HCEC 1CT (cell line): ENCODE measurements at places on chromosomes 2 and 18.
A peak's percentile ranks its signal among the peaks of the same experiment; 100 is the strongest.

- DNase-seq, result no peak
Observed at GRCh38 chr2:66573821-66574233, 138.9 kb downstream of the MEIS1 start.

DNA sequence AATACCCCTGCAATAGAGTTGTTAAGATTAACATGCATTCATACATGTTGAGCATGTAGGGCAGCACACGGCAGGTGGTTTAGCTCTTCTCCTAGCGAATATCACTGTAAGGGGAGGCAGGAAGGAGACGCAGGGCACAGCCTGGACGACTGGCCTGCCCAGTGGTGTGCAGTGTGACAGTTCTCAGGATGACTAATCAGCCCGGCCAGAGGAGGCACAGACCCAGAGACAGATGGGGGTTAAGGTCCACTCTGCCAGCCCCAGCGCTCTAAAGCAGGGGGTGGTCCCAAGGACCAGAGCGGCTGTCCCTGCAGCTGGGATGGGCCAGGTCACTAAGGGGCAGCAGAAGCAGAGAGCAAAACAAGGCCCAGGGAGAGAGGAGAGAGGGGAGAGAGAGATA is 63.7 kb downstream of the RNF152 start:
- no peak for DNase-seq

DNA sequence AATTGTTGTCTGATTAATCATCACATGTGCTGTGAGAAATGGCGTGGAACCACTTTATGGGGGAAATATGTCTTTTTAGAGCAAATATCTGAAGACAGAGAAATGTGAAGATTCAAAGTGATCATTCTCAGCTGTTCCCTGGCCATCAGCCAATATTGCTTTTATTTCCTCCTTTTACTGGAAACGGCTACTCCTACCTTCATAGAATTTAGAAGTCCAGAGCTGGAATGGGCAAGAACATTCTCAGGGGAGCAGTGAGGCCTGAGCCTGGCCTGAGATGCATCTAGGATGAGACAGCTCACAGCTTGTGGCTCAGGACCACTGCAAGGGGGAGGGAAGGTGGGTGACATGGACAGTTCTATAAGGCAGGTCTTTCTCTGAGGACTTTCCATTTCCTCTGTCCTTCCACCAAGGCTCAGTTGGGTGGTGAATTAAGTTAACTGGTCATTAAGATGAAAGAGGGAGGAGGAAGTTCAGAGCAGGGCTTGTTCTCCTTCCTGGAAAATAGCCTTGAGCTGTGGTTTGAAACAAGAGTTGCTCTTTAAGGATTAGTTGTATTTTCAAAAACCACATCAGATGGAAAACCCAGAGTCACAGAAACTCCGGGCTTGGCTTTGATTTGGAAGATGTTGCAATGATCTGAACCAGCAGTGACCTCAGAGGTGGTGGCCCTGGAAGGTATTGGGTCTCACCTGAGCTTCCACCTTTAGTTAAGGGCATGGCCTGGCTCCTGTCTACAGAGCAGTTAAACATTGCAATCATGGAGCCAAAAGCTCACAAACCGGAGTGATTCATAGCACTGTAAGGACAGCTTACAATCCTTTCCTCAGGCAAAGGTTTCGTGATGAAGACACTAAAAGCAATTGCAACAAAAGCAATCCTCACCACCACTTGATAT is 144.3 kb downstream of the VAPA start:
- DNase-seq, result peak; percentile 92

DNA sequence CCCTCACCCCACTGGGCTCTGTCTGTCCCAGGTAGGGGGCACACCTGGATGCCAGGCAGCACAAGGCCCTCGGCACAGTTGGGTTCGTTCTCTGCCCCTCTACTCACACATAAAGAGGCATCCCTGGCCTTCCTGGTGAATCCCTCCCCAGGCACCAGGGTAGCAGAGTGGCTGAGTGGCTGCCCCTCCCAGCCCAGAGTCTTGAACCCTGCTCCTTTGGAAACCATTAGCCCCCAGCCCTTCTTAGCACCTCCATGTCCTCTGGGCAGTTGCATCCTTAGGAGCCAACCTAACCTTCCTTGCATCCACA is 2.0 kb downstream of the GPC1 start:
- no peak for DNase-seq

GRCh38 chr2:39881494-39881893 is 102.4 kb upstream of the THUMPD2 start:
- DNase-seq, result peak; percentile 23

GRCh38 chr18:6486313-6486712 is 71.6 kb upstream of the L3MBTL4 start:
- DNase-seq, result no peak

DNA sequence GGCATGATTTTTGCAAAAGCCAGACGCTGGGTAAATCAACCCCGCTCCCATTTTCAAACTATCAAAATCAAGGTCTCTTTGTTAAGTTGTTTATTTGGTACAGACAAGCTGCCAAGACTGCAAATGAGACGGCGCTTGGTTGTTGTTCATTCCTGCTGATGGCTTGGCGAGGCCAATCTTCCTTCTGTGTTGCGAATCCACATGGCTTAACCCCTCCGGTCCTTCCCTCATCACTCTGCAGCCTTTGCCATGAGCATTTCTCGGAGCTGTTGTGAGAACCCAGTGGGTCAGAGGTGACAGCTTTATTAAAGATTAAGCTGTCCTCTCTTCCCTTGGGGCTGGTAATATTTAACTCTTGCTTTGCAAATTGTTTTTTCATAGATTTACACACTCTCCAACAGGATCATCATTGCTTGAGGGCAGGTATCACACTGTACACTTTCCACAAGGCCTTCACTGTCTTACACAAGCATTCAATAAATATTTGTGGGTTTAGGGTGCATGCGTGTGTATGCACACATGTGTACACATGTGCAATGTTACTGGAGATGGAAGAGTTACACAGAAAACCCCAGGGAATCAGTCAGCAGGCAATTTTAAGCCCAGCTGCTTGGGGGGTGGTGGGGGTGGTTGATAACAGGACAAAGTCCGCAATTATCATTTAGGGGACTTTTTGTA is 27.8 kb upstream of the KCNF1 start:
- DNase-seq, result no peak

DNA sequence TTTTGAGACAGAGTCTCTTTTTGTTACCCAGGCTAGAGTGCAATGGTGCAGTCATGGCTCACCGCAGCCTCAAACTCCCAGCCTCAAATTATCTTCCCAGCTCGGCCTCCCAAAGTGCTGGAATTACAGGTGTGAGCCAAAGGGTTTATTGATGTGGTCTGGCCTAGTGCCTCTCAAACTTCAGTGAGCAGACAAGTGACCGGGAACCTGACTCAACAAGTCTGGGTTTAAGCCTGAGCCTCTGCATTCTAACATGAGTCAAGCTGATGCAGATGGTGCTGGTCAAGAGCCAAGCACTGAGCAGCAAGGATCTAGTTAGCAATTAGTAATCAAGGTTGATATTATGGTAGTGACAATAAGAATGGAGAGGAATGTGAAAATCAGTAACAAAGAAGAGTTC is 21.3 kb downstream of the CDK15 start:
- peak; percentile 39 for DNase-seq

- DNase-seq, result peak; percentile 20
Observed at GRCh38 chr18:39435996-39436395, 1870.4 kb upstream of the CELF4 start.

DNA sequence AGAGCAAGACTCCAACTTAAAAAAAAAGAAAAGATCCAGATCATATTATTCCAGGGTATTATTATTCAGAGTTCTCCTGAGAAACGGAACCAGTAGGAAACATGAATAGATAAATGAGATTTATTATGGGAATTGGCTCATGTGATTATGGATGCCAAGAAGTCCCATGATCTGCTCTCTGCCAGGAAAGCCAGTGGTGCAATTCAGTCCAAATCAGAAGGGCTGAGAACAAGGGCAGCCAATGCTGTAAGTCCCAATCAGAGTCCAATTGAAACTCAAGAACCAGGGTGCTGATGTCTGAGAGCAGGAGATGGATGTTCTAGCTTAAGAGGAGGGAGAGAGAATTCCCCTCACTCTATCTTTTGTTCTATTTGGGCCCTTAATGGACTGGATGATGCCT is 7.8 kb downstream of the SCYGR2 start:
- DNase-seq, result no peak

DNA sequence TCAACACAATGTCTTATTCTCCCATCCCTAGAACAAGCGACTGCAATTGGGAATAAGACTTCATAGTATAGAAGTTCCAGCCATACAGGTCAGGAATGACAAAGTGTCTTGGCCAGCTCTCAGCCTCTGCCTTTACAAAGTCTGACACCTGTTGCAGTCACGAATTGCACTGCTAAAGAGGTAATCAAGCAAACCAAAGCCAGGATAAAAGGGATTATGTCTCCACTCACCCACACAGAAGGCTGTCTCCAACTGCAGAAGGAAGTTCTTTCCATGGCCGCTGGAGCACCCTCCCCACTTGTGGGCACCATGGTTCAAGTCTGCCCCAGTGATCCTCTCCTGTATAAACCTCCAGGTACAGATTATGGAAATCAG is 114.8 kb upstream of the PKDCC start:
- no peak for DNase-seq

GRCh38 chr2:237143676-237144440 is 58.2 kb downstream of the COPS8 start:
- DNase-seq, result peak; percentile 81

DNA sequence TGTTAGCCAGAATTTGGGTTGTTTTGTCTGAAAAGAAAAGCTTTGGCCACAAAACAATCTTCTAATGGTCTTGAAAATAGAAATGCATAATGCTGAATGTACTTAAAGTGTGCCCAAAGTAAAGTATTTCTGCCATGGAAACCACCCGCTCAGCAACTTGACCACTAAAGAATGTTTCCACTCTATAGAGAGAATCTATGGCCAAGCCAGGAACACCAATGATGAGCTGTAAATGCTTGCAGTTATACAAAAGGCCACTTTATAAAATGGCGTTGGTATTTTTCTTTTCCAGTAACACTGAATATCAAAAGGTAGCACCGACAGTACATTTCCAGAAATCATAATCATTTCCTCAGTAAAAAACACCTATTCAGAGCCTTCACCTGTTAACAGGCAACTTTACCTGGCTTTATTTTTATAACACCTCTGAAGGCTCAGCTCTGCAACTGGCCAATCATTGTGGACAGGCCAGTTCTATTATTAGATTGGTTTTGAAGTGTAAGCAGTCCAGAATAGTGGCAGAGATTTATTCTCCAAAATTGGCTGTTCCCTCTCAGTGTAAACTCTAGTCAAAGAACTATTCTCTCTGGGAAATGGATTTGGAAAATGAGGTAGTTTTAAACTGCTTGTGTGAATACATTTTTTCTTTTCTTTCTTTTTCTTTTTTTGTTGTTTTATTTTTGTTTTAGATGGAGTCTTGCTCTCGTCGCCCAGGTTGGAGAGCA is 36.1 kb downstream of the SLC40A1 start:
- no peak for DNase-seq

DNA sequence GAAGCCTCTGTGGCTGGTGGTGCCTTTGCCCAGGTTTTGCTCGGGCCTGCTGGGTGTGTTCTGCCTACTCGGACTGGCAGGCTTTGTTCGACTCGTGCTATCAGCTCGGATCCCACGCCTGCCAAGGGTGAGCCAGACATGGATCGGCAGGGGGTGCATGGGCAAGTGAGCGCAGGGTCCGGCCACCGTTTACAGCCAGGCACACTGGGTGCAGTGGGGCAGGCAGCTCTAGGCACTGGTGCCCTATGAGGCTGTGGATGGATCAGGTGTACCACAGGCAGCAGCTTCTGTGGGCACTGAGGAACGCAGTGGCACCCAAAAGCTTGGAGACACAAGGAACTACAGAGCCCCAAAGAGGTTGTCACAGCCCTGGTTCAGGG is 25.6 kb downstream of the MARCHF7 start:
- no peak for DNase-seq

DNA sequence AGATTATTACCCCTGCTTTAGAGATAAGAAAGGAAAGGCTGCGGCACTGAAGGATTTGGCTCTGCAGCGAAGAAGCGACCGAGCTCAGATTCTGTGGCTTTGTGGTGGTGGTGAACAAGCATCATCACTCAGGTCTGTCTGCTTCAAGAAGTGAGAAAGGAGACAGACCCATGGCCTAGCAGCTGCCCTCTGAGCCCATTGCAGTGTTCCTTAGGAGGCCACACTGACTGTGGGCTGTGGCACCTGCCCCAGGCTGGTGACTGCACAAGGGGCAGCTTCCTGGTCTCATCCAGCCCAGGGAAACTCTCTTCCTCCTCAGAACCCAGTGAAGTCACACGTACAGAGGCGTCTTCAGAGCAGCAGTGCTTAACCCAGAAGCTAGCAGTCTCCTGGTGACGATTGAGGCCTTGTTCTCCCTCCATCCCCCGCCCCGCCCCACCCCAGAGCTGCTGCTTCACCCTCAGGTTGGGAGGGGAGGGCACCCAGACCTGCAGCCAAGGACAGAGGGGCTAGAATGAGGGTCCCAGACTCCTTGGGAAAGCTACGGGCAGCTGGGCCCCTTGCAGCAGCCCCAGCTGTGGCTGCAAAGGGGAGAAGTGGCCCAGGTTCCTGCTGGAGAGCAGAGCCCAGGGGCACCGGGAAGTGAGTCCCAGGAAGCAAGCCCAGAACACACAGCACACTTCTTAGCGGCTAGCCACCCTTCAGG is 22.2 kb downstream of the BIN1 start:
- DNase-seq, result no peak

DNA sequence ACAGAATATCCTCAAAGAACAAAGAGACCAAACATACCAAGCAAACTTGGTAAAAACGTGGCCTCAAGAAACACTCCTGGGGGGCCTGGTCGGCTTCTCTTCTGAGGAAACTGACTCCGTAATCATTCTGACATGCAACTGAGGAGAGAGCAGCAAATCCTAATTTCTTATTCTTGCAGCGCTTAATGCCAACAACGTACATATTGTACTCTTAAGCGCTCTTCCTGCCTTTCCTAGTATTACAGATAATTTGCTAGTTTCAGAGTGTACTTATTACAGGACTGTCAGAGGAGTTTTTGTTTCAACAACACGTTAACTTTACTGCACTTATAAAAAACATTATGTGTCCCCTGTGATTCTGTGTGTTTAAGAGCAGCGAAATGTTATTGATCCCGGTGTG is 64.9 kb downstream of the ZNF521 start:
- DNase-seq, result no peak

- DNase-seq, result peak; percentile 97
Observed at GRCh38 chr18:63336366-63337099, 17.0 kb upstream of the BCL2 start.

- no peak for DNase-seq
Observed at GRCh38 chr2:88133875-88134274, 6.0 kb upstream of the FABP1 start.

DNA sequence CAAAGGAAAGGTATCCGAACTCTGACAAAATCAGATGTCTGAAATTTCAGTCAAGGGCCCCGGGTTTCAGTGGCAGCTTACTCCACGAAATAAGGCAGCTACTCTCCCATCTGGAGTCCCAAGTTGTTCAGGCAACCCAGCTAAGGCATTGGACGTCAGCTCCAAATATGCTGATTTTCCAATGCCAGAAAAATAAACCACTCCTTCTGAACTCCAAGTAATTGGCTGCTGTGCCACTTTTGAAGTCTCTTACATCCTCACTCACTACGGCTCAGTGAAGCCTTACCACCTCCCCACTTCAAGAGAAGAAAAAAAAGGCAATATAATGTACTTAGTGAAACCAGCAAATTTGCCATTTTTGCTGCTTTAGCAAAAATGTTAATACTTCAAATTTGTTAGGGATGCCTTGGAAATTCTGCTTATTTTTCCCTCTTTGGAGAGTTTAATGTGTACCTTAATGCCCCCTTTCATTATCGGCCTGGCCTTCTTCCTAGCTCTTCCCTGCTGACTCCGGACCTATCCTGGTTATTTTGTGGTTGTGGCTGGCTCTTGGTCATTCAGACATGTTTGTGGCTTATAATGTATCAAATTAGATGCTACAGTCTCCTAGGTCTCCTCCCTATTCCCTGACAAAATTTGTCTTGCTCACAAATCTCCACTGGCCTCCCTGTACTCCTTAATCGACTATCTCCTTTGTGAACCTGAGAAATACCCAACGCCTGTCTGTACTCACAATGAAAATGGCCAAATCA is 589.2 kb upstream of the ZEB2 start:
- no peak for DNase-seq
